MCF 10A (cell line): ENCODE measurements at places on chromosomes 13 and 19. TPM values are rescaled to one million over a fixed set of nuclear protein-coding genes. Genes with fewer than 3 reads are reported as not detected.

DNA sequence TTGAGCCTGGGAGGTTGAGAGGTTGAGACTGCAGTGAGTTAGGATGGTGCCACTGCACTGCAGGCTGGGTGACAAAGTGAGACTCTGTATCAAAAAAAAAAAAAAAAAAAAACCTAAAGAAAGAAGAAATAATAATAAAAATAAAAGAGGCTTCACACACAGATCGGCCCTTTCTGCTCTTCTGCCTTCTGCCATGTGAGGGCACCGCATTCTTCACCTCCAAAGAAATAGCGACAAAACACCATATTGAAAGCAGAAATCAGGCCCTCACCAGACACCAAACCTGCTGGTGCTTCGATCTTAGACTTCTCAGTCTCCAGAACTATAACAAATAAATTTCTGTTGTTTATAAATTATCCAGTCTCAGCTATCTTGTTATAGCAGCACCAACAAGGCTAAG is 3.0 kb downstream of the ZNF649 start:
- no peak overlapping the region for H3K27ac ChIP-seq
- no peaks in the 10 kb centered on the region for H3K27me3 ChIP-seq
- DNase-seq: no peak
- no peak overlapping the region for H3K4me3 ChIP-seq

GRCh38 chr19:5154129-5154798 is 185.4 kb downstream of the KDM4B start:
- H3K4me3 ChIP-seq: no peak overlapping the region
- H3K27ac ChIP-seq: no peak overlapping the region
- peaks cover 14% of the 10 kb centered on the region for H3K36me3 ChIP-seq
- no peaks in the 10 kb centered on the region for H3K27me3 ChIP-seq
- peak; percentile 50 for DNase-seq
- H3K4me1 ChIP-seq: no peaks in the 10 kb centered on the region

DNA sequence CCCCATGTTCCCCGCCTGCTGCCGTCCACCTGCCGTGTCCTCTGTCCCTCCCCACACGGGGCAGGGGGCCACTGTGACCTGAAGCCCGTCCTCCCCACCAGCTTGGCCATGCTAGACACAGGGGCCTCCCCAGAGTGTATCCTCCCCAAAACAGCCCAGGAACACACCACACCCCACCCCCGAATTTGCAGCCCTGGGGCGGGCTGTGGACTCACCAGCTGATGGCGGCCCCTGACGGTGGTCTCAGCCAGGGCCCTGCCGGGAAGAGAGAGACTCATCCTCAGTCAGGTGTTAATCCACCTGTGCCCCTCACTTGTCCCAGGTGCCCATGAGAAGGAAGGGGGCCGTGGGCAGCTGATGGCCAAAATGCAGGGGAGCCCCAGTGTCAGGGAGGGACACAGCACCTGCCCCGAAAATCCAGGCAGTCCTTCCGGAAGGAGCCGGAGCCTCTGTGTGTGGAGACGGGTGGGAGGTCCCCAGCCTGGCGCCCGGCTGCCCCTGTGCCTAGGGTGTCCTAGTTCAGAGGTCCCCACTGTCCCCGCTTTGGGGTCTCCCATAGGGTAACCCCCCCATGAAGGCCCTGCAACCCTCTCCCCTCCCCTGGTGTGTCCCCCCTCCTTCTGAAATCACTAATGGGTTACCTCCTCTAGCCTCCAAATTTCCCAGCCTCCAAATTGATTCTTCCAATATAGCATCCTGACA is 39.3 kb upstream of the TCF3 start:
- no peak overlapping the region for H3K27ac ChIP-seq
- no peak for DNase-seq
- H3K4me3 ChIP-seq: no peak overlapping the region
- peaks cover 23% of the 10 kb centered on the region for H3K27me3 ChIP-seq
- H3K4me1 ChIP-seq: peaks cover 5% of the 10 kb centered on the region

ESD gene
- total RNA-seq: 82.7 and 105 TPM in 2 replicates

RNF113B gene
- total RNA-seq: not detected in 2 replicates

- H3K27ac ChIP-seq: no peak overlapping the region
- no peaks in the 10 kb centered on the region for H3K27me3 ChIP-seq
- no peak for DNase-seq
- peaks cover 56% of the 10 kb centered on the region for H3K4me1 ChIP-seq
- H3K36me3 ChIP-seq: no peaks in the 10 kb centered on the region
- H3K4me3 ChIP-seq: no peak overlapping the region
Observed at GRCh38 chr13:40231311-40231710, 435.1 kb downstream of the FOXO1 start.

- no peak overlapping the region for H3K4me3 ChIP-seq
- peak; percentile 90 for DNase-seq
- no peaks in the 10 kb centered on the region for H3K36me3 ChIP-seq
- H3K27ac ChIP-seq: no peak overlapping the region
- no peaks in the 10 kb centered on the region for H3K27me3 ChIP-seq
- H3K4me1 ChIP-seq: peaks cover 7% of the 10 kb centered on the region
Observed at GRCh38 chr13:62643007-62643483, 1227.4 kb upstream of the PCDH20 start.

GRCh38 chr13:20161275-20161950 is 561 bp upstream of the GJA3 start:
- H3K36me3 ChIP-seq: no peaks in the 10 kb centered on the region
- peaks cover 8% of the 10 kb centered on the region for H3K4me1 ChIP-seq
- peak overlapping the region; percentile 76 for H3K4me3 ChIP-seq
- H3K27ac ChIP-seq: no peak overlapping the region

- H3K27me3 ChIP-seq: no peaks in the 10 kb centered on the region
- H3K27ac ChIP-seq: no peak overlapping the region
- no peak overlapping the region for H3K4me3 ChIP-seq
Observed at GRCh38 chr13:113794086-113794485, 35.1 kb downstream of the TMEM255B start.

- H3K27ac ChIP-seq: peak overlapping the region; percentile 4
- H3K36me3 ChIP-seq: peaks cover 36% of the 10 kb centered on the region
- no peak for DNase-seq
- peaks cover 44% of the 10 kb centered on the region for H3K4me1 ChIP-seq
Observed at GRCh38 chr13:99203601-99204579, 3.2 kb downstream of the UBAC2 start.

SPACA4 gene
- not detected in 2 replicates for total RNA-seq

DNA sequence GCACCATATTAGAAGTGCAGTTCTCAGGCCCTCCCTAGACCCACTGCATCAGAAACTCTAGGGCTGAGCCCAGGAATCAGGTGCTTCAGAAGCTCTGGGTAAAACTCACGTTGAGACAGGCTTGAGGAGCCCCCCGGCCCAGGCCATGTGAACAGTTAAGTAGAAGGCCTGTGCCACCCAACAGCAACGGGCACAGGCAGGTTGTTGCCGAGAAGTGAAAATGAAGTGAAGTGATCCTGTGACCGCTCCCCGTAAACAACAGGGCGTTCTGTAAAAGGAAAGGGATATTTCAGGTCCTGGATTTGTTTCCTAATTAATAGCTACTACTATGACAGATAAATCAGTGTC is 128.8 kb downstream of the ATP11A start:
- H3K36me3 ChIP-seq: peaks cover 28% of the 10 kb centered on the region
- H3K4me1 ChIP-seq: no peaks in the 10 kb centered on the region
- no peak overlapping the region for H3K27ac ChIP-seq
- DNase-seq: no peak
- H3K27me3 ChIP-seq: no peaks in the 10 kb centered on the region

CCDC8 gene
- not detected in 2 replicates for total RNA-seq

DNA sequence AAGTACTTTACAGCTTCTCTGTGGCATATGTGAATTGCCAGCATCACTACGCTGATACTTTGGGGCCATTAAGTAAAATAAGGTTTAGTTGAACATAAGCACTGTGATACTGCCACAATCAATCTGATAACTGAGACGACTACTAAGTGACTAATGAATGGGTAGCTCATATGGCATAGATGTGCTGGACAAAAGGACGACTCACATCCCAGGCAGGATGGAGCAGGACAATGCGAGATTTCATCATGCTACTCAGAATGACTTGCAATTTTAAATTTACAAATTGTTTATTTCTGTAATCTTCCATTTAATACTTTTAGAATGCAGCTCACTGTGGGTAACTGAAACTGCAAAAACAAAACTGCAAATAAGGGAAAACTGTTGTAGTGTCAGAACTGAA is 13.6 kb downstream of the CCDC122 start:
- no peaks in the 10 kb centered on the region for H3K4me1 ChIP-seq
- peak; percentile 34 for DNase-seq
- no peaks in the 10 kb centered on the region for H3K27me3 ChIP-seq

ZNF835 gene
- not detected in 2 replicates for total RNA-seq

APLP1 gene
- total RNA-seq: 1.3 and 2.4 TPM in 2 replicates

- H3K4me3 ChIP-seq: no peak overlapping the region
- no peak overlapping the region for H3K27ac ChIP-seq
- H3K4me1 ChIP-seq: no peaks in the 10 kb centered on the region
- no peak for DNase-seq
- H3K27me3 ChIP-seq: no peaks in the 10 kb centered on the region
- H3K36me3 ChIP-seq: no peaks in the 10 kb centered on the region
Observed at GRCh38 chr13:20230913-20231838, 943 bp downstream of the GJB6 start.

DNA sequence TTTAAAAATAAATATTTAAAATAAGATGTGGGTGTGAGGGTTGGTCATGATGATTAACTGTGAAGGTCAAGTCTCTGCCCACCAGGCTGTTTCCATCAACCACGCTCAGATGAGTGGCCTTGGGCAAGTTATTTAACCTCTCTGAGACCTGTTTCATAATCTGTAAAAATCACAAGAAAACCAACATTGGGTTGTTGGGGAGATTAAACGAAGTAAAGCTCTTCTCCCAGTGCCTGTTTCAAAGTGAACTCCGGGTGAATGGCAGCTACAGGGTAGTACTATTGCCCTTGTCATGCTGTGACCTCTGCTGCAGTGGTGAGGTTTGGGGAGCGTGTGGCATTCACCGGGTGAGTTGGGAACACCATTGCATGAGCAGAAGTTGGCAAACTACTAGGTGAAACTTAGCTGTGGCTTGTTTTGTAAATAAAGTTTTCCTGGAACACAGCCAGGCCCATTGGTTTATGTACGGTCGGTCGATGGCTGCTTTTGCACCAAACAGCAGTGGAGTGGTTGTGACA is 153.2 kb downstream of the USP12 start:
- DNase-seq: no peak
- no peak overlapping the region for H3K27ac ChIP-seq
- no peaks in the 10 kb centered on the region for H3K36me3 ChIP-seq
- peaks cover 6% of the 10 kb centered on the region for H3K4me1 ChIP-seq
- no peaks in the 10 kb centered on the region for H3K27me3 ChIP-seq
- H3K4me3 ChIP-seq: no peak overlapping the region

DNA sequence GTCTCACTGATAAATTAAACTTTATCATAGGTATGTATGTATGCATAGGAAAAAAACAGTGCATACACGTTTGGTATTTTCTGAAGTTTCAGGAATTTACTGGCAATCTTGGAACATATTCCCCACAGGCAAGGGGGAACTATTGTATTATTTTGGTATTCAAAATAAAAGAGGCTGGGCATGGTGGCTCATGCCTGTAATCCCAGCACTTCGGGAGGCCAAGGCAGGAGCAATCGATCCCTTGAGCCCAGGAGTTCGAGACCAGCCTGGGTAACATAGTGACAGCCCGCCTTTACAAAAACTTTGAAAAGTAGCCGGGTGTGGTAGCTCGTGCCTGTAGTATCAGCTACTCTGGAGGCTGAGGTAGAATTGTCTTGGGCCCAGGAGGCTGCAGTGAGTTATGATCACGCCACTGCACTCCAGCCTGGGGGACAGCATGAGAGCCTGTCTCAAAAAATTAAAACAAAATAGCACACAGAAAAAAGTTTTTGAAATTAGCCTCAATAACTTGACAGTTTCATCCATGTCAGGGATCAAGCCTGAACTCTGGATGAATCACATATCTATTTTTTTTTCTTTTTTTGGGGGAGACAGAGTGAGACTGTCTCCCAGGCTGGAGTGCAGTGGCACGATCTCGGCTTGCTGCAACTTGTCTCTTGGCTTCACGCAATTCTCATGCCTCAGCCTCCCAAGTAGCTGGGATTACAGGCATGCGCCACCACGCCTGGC is 29.1 kb upstream of the HOMER3 start:
- H3K4me3 ChIP-seq: no peak overlapping the region
- peaks cover 6% of the 10 kb centered on the region for H3K36me3 ChIP-seq
- no peaks in the 10 kb centered on the region for H3K4me1 ChIP-seq
- no peak overlapping the region for H3K27ac ChIP-seq
- no peak for DNase-seq

CLEC4G gene
- not detected in 2 replicates for total RNA-seq

- no peaks in the 10 kb centered on the region for H3K36me3 ChIP-seq
- H3K4me1 ChIP-seq: no peaks in the 10 kb centered on the region
- DNase-seq: no peak
- no peak overlapping the region for H3K27ac ChIP-seq
Observed at GRCh38 chr19:33948651-33949335, 152.1 kb downstream of the KCTD15 start.

DNA sequence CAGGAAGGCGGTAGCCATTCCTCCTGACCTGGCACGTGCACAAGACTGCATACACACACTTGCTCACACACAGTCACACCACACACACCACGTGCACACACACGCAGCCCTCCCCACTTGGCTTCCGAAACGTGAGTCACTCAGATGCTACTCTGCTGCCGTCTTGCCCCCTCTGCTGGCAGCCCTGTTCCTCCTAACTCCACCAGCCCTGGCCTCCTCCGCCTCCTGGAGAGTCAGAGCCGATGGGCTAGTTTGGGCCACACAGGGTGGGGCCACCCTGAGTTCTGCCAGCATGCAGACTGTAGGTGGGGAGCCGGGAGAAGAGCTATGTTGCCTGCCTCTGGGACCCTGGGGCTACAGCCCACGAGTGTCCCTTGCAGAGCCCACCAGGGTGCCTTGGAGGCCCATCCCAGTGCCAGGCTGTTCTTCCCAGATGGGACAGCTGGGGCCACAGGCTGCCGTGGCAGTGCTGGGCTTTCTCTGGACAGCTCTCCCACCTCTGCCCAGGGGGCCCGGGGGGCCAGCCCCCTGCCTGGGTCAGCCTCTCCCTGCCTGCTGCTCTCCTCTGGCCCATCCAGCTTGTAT is 12.1 kb downstream of the PIN1 start:
- peak overlapping the region; percentile 49 for H3K27ac ChIP-seq
- H3K36me3 ChIP-seq: peaks cover 32% of the 10 kb centered on the region
- DNase-seq: peak; percentile 80
- no peak overlapping the region for H3K4me3 ChIP-seq

DNA sequence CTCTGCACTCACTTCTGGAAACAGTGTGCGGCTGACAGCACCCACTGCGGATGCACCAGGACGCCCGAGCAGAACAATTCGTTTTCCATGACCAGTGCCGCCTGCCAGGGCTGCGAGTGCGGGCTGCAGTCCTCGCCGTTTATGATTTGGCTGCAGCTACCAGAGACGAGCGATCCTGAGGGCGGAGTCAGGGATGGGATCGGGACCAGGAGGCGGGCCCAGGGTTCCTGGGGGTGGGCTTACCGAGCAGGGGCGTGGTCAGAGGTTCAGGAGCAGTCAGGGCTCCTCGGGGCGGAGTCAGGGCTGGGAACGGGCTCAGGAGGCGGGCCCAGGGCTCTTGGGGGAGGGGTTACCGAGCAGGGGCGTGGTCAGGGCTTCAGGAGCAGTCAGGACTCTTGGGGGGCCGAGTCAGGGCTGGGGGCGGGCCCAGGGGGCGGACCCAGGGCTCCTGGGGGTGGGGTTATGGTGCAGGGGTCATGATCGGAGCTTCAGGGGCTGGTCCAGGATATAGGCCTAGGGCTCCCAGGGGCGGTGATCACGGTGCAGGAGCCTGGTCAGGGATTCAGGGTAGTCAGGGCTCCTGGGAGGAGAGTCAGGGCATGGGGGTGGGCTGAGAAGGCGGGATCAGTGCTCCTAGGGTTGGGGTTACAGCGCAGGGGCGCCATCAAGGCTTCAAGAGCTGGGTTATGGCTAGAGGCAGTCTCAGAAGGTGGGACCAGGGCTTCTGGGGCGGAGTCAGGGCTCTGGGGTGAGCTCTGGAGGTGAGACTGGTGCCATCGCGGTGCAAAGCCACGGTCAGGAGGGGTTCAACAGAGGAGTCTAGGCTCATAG is 1.7 kb downstream of the KLK4 start:
- no peaks in the 10 kb centered on the region for H3K4me1 ChIP-seq
- no peak overlapping the region for H3K4me3 ChIP-seq
- peak; percentile 29 for DNase-seq
